AG09309 (cell line): ENCODE measurements at places on chromosomes 6 and 20.

DNA sequence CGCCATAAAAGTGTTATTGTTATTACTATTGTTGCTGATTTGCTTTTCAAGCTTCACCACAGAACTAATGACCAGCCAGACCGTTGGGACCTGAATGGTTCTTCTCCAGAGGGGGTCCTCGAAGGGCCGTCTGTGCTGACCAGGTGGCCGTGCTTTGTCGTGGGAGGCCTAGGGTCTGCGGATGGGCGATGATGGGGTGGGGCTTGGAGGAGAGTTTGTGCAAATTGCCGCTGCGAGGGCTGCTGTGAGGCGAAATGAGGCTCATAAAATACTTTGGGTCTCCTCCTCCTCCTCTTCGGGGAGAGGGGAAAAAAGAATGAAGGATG lies 6.0 kb upstream of the ZBTB22 start:
- no peak for DNase-seq

DNA sequence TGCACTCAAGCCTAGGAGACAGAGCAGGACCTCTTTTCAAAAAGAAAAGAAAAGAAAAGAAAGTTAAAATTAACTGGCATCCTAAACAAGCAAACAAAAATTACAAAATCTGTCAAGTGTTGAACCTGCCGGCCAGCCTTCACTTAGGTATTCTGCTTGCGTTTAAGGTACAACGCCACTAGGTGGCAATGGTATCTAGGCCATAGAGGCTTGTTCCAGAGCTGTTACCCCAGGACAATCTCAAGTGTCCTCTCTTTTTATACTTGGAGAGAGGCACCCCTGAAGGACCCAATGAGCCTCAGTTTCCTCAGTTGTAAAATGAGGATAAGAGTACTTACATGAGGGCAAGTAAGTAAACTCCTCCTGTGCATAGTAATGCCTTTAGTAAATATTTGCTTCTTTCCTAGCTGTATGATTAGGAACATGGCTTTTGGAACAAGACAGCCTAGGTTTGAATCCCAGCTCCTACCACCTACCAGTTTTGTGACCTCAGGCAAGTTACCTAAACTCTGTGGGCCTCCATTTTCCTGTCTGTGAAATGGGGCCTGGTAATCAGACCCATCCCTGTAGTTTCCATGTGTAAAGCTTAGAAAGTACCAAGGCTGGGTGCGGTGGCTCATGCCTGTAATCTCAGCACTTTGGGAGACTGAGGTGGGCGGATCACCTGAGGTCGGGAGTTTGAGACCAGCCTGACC lies 5.8 kb upstream of the PACSIN1 start:
- peak; percentile 2 for DNase-seq

- peak; percentile 20 for DNase-seq
Measured at GRCh38 chr6:129936329-129937165, 75.4 kb upstream of the TMEM244 start.

GRCh38 chr20:49583669-49584417 lies 15.9 kb upstream of the PTGIS start:
- peak; percentile 73 for DNase-seq

GRCh38 chr20:62959101-62959971 lies 6.8 kb downstream of the SLC17A9 start:
- no peak for DNase-seq

DNA sequence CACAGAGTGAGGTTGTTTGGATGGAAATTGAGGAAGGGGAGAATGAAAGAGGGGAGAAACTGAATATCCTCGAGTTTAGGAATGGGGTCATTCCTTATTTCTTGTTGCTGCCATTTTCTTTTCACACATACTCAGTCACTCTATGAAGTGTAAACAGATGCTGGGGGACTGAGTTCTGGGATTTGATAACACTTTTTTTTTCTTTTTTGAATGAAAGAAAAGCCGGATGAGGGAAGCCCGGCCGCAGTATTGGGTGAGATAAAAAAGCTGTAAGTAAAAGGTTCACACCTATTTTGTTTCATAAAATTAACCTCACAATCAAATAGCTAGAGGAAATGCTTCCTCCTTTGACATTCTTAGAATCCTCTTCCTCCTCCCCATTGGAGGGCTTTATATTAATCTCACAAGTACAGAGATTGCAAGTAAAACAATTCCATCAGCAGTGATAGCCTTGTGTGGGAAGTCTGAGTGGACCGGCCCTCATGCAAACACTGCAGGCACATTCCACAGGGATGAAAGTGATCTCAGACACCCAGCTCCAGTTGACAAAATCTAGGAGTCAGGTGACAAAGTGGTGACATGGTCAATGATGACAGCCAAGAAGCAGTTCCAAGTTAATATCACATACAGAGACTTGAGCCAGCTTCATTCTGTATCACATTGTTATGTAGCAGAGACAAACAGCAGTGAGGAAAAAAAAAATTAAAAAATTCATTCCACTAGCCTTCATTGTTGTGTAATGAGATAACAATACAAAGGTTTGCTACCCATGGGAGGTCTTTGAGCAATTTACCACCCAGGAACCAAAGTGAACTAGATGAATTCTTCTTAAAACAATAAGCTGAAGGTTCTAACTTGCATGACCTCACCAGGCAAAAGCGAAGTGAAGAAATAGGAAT lies 391.1 kb upstream of the HSF2 start:
- no peak for DNase-seq

DNA sequence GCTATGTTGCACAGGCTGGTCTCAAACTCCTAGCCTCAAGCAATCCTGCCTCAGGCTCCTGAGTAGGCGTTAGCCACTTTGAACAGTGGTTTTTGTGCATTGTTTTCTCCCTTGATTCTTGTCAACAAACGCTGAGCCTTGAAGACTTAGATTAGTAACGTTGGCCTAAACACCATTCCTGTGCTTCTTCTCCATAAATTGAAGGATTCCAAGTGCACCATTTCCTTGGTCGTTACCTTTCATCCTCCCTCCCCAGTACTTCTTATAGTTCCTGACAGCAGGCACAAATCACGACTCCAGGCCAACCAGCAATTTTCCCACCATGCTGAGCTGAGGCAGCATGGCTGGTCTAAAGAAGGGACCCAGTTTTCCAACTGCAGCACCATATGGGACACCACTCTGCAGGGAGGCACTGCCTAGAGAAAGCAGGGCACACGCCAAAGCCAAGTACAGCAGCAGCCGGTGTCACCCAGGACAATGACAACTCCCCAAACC lies 8.9 kb downstream of the RPS10 start:
- DNase-seq, result no peak

GRCh38 chr6:23265270-23265669 lies 695.9 kb downstream of the HDGFL1 start:
- no peak for DNase-seq

DNA sequence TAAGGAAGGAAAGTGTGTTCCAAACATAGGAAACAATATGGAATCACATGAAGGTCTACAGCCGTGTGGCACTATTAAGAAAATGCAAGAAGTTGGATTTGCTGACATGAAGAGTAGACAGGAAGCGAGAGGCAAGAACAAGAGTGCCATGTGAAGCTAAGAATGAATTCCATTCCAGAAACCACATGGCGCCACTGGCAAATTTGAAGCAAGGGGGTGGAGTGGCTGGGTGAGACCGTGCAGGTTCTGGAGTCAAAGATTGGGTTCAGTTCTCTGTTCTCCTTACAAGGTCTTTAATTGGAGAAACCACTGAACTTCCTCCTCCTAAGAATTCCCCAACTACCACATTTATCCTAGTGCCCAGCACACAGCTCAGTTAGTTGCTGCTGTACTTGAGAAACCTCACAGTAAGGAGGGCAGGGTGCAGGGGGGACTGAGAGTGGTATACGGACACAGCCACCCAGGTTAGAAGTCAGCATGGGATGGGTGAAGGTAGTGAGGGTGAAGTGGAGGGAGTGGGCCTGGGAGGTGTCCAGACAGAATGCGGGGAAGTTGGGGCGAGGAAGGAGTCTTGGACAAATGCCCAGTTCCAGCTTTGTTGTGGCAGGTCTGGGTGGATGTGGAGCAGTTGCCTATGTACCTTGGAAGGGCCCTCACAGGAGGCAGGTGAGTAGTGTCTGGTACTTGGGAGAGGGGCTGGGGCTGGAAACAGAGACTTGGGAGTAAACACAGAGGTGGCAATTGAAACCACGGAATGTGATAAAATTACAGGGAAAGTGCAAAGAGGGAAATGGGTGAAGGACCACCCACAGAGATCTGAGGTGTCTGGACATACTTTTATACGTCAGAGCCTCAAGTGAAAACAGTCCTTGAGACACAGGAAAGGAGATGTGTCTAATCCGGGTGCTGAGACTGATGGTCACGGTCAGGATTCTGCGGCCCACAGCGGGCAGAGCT lies 14.3 kb downstream of the LYRM4 start:
- no peak for DNase-seq

DNA sequence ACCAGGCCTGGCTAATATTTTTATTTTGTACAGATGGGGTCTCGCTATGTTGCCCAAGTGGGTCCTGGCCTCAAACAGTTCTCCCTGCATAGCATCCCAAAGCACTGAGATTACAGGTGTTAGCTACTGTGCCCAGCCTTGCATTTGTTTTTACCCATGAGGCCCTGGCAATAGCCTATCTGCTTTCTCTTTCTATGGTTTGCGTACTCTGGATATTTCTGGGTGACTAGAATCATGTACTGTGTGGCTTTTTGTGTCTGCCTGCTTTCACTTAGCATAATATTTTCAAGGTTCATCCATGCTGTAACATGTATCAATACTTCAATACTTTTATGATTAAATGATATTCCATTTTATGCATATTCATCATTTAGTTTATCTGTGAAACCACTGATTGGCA lies 451.7 kb downstream of the GRIK2 start:
- no peak for DNase-seq

DNA sequence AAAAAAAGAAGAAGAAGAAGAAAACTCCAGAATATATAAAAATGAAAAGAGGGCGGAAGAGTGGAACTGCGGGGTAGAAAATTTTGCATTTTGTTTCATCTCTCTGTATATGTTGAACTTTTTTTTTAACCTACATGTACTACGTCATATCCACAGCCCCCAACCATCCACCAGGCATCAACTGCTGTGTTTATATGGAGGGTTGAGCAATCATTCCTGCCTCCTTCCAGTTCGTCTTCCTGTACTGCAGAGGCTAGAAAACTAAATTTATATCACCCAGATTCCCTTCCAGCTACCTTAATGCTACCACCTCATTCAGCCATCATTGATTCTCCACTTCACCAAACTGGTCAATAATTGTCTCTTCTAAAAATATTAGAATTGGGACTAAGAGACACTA lies 9.5 kb upstream of the SIGLEC1 start:
- DNase-seq, result no peak

- no peak for DNase-seq
Measured at GRCh38 chr6:153160221-153160620, 29.1 kb upstream of the RGS17 start.

DNA sequence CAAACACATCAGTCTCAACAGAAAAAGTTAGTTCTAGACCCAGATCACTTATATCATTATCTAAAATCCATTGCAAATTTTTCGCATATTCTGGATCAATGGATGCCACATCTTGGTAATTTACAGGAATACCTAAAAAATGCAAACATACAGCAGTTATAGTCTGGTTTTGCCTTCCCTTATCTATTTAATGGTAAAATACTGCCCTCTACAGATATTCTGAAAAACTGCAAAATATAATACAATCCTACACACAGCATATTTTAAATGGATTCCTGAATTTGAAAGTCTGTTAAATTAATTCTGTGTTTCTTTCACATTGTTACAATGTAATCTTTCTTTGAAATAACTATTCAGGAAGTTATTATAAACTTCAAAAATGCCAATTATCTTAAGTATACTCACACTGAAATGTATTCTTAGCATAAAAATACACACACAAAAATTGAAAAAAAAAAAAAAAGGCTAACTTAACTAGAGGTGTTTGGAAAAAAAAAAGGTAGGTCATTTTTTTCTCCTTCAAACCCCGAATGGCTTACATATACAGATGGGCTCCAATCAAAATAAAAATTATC lies 88.4 kb downstream of the HACE1 start:
- DNase-seq, result no peak

GRCh38 chr6:300026-300425 lies 7.7 kb downstream of the DUSP22 start:
- DNase-seq, result no peak

DNA sequence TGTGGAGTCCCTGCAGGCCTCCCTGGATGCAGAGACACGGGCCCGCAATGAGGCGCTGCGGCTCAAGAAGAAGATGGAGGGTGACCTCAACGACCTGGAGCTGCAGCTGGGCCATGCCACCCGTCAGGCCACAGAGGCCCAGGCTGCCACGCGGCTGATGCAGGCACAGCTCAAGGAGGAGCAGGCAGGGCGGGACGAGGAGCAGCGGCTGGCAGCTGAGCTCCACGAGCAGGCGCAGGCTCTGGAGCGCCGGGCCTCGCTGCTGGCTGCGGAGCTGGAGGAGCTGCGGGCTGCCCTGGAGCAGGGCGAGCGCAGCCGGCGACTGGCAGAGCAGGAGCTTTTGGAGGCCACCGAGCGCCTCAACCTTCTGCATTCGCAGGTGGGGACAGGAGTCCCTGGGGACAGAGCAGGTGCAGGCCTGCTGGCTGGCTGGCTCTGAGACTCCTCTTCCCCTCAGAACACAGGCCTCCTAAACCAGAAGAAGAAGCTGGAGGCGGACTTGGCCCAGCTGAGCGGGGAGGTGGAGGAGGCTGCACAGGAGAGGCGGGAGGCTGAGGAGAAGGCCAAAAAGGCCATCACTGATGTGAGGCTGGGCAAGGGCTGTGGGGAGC lies 44.7 kb downstream of the MYH7B start:
- no peak for DNase-seq

- DNase-seq, result no peak
Measured at GRCh38 chr20:52675375-52675774, 296.8 kb upstream of the TSHZ2 start.

DNA sequence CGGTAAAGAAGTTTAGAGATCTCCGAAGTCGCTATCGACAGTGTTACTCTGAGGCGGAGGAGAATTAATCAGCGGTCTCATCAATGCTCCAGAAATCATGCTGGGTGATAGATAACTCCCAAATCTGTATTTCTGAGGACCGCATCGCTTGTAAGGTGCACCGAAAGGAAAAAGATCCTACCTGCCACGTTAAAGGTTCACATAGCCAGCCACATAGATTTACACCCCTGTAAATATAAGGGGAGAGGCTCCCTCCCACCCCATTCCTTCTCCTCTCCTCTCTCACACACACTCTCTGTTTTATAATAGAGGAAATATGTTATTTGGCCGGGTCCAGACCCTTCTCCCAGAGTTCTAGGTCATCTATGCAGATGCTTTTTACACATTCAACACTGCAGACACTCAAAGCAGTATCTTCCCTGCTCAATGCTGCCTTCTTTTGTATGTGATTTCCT lies 620 bp upstream of the DEK start:
- no peak for DNase-seq

DNA sequence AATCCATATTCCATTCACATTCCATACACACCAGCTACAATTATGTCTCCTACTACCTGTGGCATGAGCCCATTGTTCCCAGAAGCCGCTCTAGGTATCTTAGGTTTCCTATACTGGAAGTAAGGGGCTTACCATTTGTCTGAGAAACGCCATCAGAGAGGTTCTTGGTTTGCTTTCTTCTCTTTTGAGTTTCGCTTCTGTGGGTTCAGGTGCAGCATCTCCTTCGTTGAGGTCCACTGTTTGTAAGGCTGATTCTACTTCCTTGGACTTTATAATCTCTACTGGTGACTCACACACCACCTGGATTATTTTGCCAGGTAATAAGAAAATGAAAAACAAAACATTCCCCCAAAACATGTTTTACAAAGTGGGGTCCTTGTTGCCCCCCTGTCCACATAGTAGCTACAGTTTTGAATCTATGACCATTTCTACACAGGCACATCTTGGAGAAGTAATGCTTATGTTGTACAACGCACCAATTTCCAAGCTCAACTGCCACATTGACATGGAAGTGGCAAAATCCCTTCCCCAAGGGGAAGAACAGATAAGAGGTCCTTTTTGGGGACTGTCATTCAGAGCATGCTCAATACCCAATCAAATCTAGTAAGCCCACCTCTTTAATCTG lies 103.5 kb downstream of the BCAS1 start:
- no peak for DNase-seq

- DNase-seq, result no peak
Measured at GRCh38 chr20:37807471-37808232, 95.3 kb upstream of the VSTM2L start.
